ENCODE measurements at places on chromosomes 7 and 10. TPM values are rescaled to one million over a fixed set of nuclear protein-coding genes. Genes with fewer than 3 reads are reported as not detected.

- no peak for DNase-seq
Measured at GRCh38 chr7:36652431-36652830, 71.9 kb downstream of the AOAH start.

DNA sequence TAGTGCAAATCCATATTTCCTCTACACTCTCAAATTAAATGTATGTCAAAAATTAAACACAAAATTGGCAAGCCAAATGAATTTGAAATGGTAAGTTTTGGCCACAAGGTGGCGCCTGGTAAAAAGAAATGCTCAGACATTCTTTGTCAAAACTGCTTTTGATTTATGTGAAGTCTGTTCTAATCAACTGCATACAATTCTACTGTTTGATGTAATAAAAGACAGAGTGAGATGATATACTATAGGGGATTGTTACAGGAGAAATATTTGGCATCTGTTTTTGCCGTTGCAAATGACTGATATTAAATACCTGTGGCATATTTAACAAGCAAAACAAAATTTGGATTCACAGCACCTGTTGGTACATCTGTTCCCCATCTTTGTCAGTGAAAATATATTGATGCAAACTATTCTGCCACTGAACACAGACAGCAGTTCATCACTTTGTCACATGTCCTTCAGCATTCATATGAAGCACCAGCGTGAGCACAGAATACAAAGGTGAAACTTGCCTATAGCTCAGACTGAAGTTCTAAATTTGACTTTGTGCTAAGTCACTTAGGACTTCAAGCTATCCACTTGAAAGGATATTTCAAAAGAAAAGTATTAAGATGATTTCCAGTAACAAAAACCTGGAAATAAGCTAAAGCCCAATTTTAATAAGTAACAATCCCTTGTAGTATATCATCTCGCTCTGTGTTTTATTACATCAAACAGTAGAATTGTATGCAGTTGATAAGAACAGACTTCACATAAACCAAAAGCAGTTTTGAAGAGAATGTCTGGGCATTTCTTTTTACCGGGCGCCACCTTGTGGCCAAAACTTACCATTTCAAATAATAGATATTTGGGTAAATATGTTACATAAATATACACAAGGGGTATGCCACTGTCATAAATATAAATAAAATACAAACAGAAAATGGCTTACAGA, 10.2 kb upstream of the CH25H start:
- no peak for DNase-seq

DNA sequence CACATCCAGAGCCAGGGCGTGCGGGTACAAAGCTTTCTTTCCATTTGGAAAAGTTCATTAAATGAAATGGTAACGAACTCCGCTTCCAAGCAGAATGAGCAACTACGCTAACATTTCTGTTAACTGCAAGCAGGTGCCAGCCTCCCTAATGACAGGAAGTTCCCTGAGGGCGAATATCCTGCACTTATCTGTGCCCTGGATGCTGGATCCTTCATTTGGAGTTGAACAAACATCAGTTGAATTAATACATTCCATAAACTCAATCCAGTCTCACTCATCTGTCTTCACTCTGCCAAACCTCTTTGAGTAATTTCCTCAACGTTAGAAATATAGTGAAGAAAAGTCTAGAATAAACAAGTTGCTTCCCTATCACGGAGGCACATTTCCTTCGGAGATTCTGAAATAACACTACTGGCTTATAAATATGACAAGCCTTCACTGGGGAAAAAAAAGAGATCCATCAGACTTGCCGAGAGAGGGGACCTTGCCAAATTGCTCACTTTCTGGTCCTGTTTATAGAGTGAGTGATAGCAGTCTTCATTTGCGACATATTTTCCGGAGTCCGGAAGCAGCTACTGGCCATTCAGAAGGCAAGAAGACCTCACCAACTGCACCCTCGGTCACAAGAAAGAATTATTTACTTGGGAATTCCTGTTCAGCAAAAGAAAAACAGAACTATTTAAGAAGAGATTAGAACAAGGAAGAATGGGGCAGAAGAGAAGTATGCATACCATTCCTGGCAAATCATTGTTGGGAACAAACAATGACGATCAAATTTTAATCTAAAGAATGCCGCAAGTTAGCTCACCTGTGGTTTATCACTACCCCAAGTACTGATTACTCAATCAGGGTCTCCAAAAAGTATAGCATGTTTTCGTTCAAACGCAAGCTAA, 196.4 kb downstream of the FAM107B start:
- no peak for DNase-seq

- DNase-seq, result no peak
Measured at GRCh38 chr7:18855796-18856195, 261.6 kb downstream of the TWIST1 start.

- no peak for DNase-seq
Measured at GRCh38 chr10:101718690-101719275, 23.8 kb upstream of the FBXW4 start.

CRYGN gene
- total RNA-seq, result not detected

Measured in suprapubic skin (tissue), 4 donors.